ENCODE measurements at places on chromosomes 16 and 17.

DNA sequence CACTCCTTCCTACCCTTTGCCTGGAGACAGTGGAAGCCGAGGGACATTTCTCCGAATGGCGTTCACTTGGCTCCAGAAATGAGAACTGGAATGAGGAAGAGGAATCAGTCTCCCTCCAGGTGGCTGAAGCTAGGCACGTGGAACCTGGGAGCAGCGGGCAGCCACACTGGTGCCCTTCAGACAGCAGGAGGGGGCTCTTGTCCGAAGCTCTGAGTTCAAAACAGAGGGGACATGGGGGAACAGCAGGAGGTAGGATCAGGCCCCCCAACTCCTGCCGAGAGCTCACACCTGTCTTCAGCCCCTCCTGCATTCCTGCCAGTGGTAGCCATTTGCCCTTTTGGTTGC lies 41.5 kb downstream of the TMEM235 start:
- no peak for DNase-seq

GRCh38 chr16:68235108-68235886 lies 630 bp downstream of the ESRP2 start:
- no peak for DNase-seq

DNA sequence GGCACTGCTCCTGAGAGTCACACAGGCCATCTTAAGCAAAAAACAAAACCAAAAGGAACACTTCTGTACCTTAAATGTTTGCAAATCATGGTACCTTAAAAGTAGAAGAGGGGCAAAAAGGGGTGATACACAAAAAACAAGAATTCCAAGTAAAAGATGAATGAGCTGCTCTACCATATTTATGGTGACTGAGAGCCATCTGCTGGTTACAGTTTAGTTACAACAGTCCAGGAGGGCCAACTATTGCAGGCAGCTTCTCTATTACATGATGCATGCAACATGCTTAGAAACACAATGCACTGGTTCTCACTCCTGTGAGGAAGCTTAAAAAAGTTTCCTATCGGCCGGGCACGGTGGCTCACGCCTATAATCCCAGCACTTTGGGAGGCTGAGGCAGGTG lies 53.5 kb downstream of the STX8 start:
- no peak for DNase-seq

- DNase-seq: no peak
Measured at GRCh38 chr17:78137392-78138203, 7.0 kb downstream of the TMC8 start.

DNA sequence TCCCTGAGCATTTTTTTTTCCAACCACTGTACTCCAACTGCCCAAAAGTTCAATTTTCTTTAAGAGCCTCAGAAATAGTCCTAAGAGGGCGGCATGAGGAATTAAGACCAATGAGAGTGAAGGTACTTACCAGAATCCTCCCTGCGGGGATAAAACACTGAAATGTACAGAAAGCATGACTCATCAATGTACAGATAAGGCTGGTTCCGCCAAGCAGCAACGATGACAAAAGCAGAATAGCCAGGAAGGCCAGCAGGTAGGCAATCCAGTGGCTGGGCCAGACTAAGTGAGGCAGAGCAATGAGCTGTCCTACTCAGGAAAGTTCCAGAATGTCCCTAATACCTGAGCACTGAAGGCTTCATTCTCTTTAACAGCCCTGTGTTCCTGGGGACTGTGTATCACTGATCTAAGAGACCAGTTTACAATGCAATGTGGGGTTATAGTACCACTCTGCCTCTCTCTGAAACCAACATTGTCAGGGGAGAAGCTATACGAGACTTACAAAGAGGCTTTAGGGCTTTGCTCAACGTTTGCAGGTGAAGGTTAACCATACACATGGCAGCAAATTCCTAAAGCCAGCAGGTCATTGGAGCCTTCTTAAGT lies 11.0 kb upstream of the GPR139 start:
- DNase-seq: no peak

- DNase-seq: no peak
Measured at GRCh38 chr17:7442142-7442541, 2.7 kb upstream of the CHRNB1 start.

GRCh38 chr17:67076290-67076689 lies 31.9 kb downstream of the CACNG1 start:
- DNase-seq: no peak

GRCh38 chr17:22671110-22671509 lies 978.8 kb downstream of the KCNJ18 start:
- no peak for DNase-seq

DNA sequence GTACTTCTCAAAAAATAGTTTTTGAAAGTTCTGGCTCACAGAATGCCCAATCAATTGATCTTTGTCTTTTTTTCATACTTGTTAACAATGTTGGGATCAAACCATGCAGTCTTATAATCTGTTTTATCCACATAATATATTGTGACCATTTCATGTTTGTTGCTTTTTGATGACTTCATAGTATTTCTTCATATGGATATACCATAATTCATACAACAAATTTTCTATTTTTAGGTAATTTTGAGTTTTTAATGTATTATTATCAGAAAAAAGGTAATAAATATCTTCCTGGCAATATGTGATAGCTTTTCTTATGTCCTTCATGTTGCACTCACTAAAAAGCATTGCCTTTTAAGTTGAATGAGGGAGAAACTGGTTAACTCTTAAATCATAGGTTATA lies 44.8 kb downstream of the TBC1D26 start:
- no peak for DNase-seq

DNA sequence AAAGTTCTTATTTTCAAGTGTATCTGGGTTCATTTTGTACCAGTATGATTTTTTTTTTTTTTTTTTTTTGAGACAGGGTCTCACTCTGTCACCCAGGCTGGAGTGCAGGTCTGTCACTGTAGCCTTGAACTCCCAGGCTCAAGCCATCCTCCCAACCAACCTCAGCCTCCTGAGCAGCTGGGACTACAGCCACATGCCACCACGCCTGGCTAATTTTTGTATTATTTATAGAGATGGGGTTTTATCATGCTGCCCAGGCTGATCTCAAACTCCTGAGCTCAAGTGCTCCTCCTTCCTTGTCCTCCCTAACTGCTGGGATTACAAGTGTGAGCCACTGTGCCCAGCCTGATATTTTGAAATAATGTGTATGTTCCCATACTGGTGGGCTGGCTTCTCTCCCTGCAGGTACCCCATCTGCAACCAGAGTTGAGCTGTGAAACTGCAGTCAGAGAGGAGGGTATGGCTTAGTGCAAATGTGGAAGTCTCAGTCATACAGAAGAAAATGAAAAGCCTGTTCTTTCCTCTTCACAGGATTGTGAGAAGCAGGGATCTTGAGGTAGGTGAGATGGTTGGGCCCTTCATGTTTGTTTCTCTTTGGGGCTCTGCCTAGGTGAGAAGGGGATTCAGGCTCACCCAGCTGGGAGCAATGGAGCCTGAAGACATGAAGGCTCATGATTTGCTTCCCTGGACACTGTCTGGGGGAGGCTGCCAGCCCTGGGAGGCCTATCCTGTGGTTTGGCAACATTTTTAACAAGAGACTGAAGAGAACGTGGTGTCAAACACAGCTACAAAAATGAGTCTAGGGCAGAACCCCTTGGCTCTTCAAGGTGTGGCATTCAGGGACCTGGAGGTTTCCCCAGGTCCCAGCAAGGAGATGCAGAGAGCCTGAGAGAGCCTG lies 41.3 kb upstream of the SIAH1 start:
- no peak for DNase-seq

DNA sequence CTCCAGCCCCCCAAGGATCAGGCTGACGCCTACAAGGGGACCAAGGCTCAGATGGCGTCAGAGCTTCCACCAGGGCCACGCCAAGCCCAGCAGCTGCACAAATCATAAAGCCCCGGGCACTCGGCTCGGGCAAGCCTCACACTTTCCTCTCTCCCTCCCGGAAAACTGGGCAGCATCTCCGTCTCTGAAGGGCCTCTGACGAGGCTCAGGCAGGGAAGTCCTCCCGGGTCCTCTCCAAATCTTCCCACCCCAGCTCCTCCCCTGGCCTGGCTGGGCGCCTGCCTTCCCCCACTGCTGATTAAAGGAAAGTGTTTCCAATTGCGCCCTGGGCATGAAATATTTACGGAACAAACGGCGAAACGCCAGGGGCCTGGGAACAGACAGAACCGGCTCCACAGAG lies 38.5 kb downstream of the PIEZO1 start:
- DNase-seq: no peak

DNA sequence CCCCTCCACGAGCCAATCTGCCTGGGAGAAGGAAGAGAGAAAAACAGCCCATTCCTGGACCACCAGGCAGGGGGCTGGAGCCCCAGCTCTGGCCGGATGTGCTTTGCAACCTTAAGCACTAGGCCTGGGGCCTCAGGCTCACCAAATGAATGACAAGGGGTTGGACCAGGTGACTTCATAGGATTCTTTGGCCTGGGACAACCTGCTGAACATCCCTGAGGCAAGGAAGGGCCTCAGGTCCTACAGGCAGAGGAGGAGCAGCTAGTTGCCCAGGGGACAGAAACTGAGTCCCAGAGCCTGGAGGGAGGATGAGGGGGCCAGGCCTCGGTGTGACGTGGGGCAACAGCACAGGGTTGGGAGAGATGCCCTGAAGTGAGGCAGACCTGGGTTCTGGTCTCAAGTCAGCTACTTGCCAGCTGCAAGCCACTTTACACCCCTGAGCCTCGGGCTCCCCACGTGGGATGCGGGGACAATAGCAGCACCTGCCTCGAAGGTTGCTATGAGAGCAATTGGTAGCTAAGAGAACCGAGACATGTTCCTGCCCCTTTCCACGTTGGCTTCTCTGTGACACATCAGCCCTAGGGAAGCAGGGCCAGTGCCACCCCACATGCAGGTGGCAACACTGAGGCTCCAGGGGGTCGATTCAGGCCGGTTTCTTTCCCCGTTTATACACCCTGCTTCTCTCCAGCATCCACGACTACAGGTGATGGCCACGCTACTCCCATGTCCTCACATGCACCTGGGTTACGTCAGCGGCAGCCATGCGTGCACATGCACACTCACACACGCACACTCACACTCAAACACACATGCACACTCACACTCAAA lies 42.6 kb downstream of the CFAP20 start:
- peak; percentile 62 for DNase-seq

DNA sequence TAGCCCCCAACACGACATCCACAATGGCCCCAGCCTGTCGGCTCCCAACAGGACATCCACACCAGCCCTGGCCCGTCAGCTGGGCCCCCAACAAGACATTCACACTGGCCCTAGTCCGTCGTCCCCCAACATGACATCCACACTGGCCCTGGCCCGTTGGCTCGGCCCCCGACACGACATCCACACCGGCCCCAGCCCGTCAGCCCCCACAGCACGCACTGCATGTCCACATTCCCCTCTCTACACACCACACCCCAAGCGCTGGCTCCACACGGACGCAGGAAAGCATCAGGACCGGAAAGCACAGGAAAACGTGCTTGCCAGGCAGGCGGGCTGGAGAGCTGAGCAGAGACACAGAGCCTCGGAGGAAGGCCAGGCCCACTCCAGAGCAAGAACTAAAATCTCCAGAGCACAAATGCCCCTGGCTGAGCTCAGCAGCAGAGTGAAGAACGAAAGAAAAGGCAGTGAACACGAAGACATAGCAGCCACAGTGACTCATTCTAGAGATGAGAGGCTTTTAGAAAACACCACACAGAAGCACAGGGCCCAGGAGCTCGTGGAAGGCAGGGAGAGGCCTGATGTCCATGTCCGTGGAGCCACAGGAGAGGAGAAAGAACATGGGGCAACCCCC lies 50.6 kb downstream of the LMF1 start:
- no peak for DNase-seq

DNA sequence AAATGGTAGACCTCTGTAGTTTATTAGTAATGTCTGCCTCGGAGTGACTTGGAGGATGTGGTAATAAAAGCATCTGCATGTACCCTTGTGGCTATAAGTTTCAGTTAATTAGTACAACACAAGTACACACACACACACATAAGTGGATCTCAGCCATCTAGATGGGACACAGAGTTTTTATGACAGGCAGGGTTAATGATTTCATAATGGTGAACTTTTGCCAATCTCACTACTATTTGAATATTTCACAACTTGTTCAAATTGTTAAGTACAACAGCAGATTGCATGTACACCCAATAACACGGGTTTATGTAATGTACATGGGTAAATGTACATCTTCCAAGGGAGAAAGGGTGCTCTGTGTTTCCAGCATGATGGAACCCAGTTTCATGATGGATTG lies 511.3 kb upstream of the HSBP1 start:
- no peak for DNase-seq

- DNase-seq: no peak
Measured at GRCh38 chr16:27179500-27180072, 23.7 kb upstream of the KDM8 start.

GRCh38 chr16:11323551-11324336 lies 21.5 kb upstream of the RMI2 start:
- no peak for DNase-seq

- DNase-seq: peak; percentile 61
Measured at GRCh38 chr17:36993227-36993626, 44.5 kb downstream of the AATF start.

- no peak for DNase-seq
Measured at GRCh38 chr16:21950782-21951521, 2.2 kb upstream of the UQCRC2 start.

DNA sequence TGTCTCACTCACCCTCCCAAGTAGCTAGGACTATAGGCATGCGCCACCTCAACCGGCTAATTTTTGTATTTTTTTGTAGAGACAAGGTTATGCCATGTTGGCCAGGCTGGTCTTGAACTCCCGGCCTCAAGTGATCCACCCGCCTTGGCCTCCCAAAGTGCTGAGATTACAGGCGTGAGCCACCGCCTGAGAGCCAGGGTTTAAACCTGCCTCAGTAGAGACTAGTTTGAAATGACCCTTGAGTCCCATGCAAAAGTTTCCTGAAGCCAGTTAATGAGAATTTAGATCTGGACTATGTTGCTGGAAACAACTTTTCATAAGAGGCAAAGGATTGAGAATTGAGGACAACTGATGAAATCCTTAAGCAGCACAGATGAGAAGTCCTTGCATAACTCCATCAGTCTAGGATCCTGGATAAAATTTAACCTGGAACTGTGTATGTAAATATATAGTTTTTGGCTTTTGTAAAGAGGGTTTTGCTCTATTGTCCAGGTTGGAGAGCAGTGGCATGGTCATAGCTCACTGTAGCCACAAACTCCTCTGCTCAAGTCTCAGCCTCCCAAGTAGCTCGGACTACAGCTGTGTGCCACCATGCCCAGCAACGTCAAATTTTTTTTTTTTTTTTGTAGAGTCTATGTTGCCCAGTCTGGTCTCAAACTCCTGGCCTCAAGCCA lies 43.2 kb downstream of the CYB5B start:
- DNase-seq: no peak

DNA sequence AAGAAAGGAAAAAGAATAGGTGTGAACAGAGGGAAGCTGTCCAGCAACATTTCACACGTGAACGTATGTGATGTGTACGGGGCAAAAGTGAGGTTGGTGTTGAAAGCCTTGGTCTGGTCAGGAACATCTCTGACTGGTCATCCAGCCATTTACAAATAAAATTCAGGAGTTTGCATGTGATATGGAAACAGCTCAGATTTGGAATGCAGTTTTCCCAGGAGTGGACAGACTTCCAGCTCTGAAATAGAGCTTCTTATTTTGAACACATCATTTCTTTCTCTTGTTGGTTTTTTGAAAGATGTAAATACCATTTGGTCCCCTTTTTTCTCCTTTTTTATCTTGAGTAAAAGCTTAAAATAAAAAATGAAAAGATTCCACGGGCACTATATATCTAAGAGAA lies 566.2 kb upstream of the ZFHX3 start:
- no peak for DNase-seq

GRCh38 chr16:70689035-70689969 lies 3.4 kb upstream of the MTSS2 start:
- no peak for DNase-seq

GRCh38 chr16:122361-122760 lies 16.1 kb downstream of the NPRL3 start:
- DNase-seq: no peak
